Skeletal muscle cell (primary cell): ENCODE measurements at places on chromosomes 7 and 10.

- no peak for DNase-seq
These were observed 6.7 kb downstream of the ZCCHC24 start for GRCh38 chr10:79438699-79439085.

DNA sequence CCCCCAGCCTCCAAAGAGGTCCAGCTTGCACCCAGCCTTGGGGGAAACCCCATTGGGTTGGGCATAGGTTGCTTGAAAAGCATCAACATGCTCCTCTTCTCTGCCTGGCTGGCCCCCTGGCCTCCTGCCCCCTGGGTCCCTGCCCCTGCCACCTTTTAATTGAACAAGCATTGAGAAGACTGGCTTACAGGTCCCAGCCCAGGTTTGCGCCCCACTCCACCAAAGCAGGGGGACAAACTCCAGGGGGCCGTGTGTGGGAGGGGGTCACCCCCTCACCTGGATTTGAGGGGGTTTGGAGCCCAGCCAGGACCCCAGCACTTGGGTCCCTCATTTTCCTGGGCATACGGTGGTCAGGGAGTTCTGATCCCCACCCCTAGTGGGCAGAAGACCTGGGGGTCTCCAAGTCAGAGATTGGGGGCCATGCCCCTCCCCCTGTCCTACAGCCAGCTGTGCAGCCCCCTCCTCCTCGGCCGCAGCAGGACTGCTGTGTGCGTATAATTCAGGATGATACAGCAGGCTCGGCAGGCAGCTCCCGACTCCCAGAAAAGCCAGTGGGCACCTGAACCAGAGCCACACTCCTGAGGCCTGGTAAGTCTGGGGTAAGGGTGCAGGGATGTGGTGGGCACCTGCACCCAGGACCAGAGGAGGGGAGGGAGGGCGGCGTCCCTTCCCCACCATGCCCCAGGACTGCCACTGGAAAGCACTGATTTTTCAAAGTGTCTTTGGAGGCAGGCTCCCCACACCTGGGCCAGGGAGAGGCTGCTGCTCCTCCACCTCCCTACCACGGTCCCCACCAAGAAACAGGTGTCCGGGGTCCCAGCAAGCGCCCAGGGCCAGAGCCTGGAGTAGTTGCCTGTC, 1.7 kb downstream of the ELFN1 start:
- DNase-seq = no peak

DNA sequence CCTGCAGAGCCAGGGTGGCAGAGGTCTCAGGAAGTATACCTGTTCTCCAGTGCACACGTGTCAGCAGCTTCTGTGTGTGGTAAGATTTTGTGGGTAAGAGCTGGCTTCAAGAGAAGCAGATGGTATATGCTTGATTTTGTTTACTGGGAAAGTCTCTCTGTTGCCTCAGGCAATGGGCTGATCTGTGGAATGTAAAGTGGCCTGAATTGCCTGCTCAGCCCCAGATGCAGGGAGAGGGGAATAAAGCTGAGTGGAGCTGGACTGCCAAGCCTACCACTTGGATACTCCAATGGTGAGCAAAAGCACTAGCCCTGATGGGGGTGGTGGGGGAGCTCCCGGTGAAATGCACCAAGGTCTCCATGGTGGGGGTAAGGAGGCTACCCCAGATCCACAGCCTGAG, 156.1 kb downstream of the WDR11 start:
- no peak for DNase-seq

GRCh38 chr7:51255036-51255435, 61.6 kb downstream of the COBL start:
- DNase-seq = no peak
